ENCODE measurements at places on chromosomes 2 and 18.

DNA sequence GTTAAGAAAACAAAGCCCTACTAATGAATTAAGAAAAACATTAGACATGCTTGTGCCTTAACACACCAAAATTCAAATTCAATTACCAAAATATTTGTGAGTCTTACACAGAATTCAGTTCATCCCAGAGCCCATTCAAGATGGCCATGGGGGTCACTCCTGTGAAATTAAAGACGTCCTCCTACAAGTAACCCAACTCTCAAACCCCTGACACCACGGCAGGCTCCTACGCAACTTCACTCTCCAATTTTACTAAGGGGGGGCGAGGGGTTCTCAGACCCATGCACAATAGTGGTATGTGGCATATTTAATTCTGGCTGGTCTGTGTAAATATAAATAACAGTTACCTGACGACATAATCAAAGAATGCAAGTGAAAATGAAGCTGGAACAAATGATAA is 5.0 kb downstream of the ZNF516 start:
- H3K4me1 ChIP-seq = peaks cover 51% of the 10 kb centered on the region
- H3K27ac ChIP-seq = no peak overlapping the region
- DNase-seq = no peak
- peaks cover 8% of the 10 kb centered on the region for H3K27me3 ChIP-seq

GRCh38 chr18:27583466-27583865 is 398.4 kb upstream of the CHST9 start:
- no peaks in the 10 kb centered on the region for H3K36me3 ChIP-seq
- no peak for DNase-seq
- H3K27me3 ChIP-seq = no peaks in the 10 kb centered on the region
- no peak overlapping the region for H3K4me3 ChIP-seq
- H3K27ac ChIP-seq = no peak overlapping the region

DNA sequence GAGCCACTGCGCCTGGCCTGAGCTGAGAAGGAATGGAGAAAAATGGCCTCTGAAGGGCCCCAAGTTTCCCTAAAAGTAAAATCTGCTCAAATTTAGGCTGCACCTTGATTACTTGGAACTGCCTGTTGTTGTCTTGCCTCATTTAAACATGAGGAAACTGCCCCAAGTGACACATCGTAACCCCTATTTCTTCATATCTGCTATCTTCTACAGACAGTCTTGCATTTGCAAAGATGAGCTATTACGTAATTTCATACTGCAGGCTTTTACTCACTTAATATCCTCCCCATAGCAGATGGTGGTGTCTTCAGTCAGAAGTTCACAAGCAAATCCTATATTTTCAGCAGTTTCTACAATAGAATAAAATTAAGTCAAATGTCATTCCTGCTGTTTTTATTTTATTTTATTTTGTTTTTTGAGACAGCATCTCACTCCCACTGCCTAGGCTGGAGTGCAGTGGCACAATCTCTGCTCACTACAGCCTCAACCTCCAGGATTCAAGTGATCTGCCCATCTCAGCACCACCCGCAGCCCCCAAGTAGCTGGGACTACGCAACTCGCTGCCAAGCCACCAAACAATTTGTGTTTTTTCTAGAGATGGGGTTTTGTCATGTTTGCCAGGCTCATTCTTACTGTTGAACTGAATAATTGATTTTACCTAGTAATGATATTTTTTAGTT is 45.3 kb upstream of the NARS1 start:
- H3K27me3 ChIP-seq = no peaks in the 10 kb centered on the region
- peaks cover 2% of the 10 kb centered on the region for H3K36me3 ChIP-seq
- peaks cover 63% of the 10 kb centered on the region for H3K4me1 ChIP-seq
- peak overlapping the region; percentile 84 for H3K27ac ChIP-seq
- DNase-seq = no peak

GRCh38 chr2:234802845-234803171 is 149.0 kb upstream of the SH3BP4 start:
- no peak overlapping the region for H3K27ac ChIP-seq
- H3K27me3 ChIP-seq = no peaks in the 10 kb centered on the region
- H3K4me1 ChIP-seq = no peaks in the 10 kb centered on the region
- no peaks in the 10 kb centered on the region for H3K36me3 ChIP-seq
- DNase-seq = no peak
- H3K4me3 ChIP-seq = no peak overlapping the region

DNA sequence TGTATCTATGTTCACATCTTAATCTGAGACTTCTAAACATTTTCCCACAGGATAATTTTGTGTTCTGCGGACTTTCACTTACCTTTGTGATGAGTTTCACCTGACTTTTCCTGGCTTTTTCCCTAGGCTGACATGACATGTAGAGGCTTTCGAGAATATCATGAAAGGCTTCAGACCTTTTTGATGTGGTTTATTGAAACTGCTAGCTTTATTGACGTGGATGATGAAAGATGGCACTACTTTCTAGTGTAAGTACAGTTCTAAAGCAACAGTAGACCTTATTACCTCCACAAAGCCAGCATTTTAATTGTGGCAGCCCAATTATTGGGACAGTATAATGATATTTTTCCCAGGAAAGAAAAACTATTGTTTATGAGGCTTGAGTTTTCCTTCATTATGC is 34.1 kb upstream of the METAP1D start:
- H3K27ac ChIP-seq = no peak overlapping the region
- peaks cover 15% of the 10 kb centered on the region for H3K4me1 ChIP-seq
- peaks cover 26% of the 10 kb centered on the region for H3K36me3 ChIP-seq
- no peak for DNase-seq
- no peaks in the 10 kb centered on the region for H3K27me3 ChIP-seq
- H3K4me3 ChIP-seq = no peak overlapping the region

- no peaks in the 10 kb centered on the region for H3K27me3 ChIP-seq
- H3K27ac ChIP-seq = peak overlapping the region; percentile 92
- H3K4me1 ChIP-seq = peaks cover 56% of the 10 kb centered on the region
- peaks cover 2% of the 10 kb centered on the region for H3K36me3 ChIP-seq
These were observed 725 bp downstream of the FBXO48 start for GRCh38 chr2:68466361-68466777.

DNA sequence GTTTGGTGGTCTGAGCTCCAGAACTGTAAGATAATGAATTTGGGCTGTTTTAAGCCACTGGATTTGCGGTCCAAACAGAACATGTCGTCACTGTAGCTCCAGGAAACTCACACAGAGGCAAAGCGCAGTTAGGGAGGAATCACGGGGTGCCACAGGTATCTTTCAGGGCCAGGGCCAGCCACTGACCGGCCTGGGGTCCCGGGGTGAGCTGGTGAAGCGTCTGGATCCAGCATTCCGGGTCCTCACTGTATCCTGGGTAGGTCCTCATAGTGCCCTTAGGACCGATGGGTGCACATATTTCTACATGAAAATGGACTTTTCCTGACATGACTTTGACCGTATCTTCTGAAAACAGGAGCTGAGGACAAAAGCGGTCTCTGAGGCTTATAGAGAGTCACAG is 196.0 kb upstream of the HDAC4 start:
- no peaks in the 10 kb centered on the region for H3K36me3 ChIP-seq
- no peaks in the 10 kb centered on the region for H3K27me3 ChIP-seq
- H3K4me1 ChIP-seq = no peaks in the 10 kb centered on the region
- no peak overlapping the region for H3K27ac ChIP-seq

DNA sequence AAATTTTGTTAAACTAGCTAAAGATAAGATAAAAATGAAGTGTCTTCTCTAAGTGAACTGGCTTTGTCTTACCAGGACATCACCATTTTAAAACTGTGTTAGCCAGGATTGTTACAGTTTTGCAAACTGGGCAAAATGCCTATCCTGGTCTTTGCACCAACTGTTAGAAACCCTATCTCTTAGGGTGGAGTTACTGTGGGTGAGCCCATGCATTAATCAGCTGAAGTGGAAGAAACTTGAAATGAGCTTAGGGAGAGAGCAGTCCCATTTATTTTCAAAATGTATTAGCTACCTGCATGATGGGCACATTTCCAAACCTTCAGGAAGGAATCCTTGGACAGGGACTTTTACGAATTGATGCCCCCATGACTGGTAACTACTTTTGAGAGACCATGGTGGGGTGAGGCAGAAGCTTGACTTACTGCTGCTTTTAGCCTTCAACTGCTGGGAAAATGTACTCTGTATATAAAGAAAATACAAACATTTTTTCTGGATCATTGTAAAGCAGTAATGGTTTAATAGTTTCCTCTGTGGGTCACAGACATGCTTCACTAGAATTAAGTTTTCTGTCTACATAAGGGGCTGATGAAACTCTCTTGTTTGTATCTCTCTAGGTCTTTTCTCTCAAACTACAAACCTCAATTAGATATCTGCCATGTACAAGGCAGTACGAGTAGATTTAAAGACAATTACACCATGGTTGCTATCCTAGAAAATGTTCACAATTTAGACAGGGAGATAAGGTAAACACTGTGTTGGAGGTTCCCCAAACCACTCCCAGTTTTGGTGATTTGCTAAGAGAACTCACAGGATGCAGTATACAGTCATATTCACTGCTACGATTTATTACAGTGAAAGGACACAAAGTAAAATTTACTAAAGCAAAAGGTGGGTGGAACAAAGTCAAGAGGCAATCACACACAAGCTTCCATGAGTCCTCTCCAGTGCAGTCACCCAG is 321.4 kb upstream of the MMADHC start:
- no peak overlapping the region for H3K27ac ChIP-seq
- no peak overlapping the region for H3K4me3 ChIP-seq
- no peaks in the 10 kb centered on the region for H3K27me3 ChIP-seq

- H3K27me3 ChIP-seq = peaks cover 2% of the 10 kb centered on the region
- H3K36me3 ChIP-seq = peaks cover 4% of the 10 kb centered on the region
- no peak overlapping the region for H3K27ac ChIP-seq
- no peak for DNase-seq
- H3K4me1 ChIP-seq = no peaks in the 10 kb centered on the region
These were observed 108.8 kb downstream of the TMEM163 start for GRCh38 chr2:134609924-134610513.

DNA sequence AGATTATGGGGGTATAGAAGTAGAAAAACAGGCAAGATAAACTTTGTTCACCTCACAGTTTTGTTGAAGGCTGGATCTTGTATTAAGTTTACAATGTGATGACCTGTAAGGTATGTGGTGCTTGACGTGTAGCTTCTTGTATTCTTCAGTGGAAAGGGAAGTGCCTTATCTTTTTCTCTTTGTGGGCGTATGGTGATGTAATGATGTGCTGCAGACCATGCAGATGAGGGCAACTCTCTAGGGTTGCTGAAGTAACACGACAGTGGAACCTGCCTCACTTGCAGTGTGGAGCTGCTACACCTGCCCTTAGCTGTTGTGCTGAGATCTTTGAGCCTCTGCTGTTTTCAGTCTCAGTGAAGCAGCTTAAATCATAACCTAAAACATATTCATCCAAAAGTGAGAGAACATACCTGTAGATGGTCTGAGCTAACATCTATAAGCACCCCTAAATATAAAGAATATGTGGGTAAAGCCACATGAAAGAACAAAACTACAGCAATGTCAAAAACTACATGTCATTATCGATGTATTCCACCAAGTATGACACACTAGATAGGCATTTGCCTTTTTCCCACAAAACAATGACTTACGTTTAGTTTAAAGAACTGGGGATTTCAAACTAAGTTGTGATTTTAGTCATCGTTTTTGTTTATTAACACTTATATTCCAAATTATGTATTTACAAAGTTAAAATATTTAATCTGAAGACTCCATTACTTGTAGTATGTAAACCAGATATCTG is 1144.1 kb downstream of the CNTNAP5 start:
- H3K4me1 ChIP-seq = no peaks in the 10 kb centered on the region
- no peak overlapping the region for H3K4me3 ChIP-seq
- no peaks in the 10 kb centered on the region for H3K36me3 ChIP-seq

DNA sequence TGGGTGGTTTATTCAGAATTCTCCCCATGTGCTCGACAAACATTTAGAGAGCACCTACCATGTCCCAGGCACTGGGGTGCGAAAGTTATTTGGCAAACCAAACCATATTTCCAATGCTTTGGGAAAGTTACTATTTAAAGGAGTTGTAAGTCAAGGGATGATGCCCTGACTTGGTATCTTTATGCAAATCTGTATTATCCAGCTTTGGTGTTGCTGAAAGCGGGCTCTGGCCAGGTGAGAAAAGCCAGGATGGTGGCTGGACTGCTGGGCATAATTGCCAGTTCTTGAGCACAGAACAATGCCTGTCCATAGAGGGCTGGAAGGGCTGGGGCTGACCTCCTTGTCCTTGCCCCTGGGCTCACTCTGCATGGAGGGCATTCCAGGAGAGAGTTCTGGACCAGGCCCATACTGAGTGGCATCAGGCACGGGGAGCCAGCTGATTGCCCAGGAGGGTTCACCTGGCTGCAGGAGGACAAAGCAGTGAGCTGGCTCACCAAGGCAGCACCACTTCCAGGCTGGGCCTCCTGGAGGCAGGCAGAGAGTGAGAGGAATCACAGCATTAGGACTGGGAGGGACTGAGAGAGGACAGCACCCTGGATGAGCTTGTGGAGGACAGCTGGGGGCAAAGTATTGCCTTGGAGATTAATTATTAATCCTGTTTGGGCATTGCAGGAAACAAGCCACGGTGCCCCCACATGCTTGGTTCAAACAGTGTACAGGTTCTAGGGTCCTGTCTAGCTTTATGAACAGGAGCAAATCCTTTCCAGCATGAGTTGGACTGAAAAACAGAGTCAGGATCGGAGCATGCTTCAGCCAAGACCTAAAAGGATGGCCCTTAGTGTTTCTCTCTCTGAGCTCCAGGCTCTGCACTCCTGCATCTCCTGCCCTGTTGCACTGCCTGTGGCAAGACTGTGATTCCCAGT is 7.1 kb downstream of the KHK start:
- H3K27ac ChIP-seq = no peak overlapping the region
- H3K4me3 ChIP-seq = no peak overlapping the region
- no peaks in the 10 kb centered on the region for H3K27me3 ChIP-seq
- H3K36me3 ChIP-seq = no peaks in the 10 kb centered on the region
- DNase-seq = no peak

- H3K27ac ChIP-seq = no peak overlapping the region
- H3K4me1 ChIP-seq = no peaks in the 10 kb centered on the region
- H3K4me3 ChIP-seq = no peak overlapping the region
- no peak for DNase-seq
- H3K36me3 ChIP-seq = no peaks in the 10 kb centered on the region
These were observed 9.3 kb downstream of the PTH2R start for GRCh38 chr2:208415897-208416296.

DNA sequence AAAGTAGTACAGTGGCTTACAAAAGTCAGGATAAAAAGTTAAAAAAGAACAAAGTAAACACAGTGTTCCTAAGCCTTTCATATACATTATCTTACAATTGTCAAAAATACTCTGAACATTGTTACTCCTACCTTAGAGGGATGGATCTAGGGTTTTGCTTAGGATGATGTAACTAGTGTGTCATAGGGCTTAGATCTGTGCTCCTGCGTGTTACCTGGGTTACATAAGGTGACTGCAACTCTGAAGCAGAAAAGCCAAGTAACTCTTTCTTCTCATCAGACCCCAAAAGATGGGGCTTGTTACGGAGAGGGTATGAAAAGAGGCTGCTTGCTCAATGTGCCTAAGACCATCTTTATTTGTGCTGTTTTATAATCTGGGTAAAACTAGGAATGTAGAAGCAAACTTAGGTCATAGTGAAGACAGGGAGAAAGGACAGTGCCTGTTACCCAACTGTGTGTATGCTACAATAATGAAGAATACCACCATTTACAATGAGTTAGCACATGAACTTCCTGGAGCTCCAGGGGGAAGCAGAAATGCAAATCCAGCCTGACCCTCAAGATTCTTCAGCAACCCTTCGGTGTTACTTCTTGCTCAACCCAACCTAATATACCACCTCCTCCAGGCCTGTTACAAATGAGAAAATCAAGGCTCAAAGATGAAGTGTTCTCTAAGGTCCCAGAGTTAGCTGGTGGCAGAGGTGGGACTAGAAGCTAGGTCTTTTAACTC is 42.0 kb upstream of the STK17B start:
- H3K27ac ChIP-seq = no peak overlapping the region
- no peak for DNase-seq
- peaks cover 7% of the 10 kb centered on the region for H3K36me3 ChIP-seq
- H3K4me3 ChIP-seq = no peak overlapping the region
